ENCODE measurements at places on chromosomes 12 and 14. TPM values are rescaled to one million over a fixed set of nuclear protein-coding genes. Genes with fewer than 3 reads are reported as not detected.

DNA sequence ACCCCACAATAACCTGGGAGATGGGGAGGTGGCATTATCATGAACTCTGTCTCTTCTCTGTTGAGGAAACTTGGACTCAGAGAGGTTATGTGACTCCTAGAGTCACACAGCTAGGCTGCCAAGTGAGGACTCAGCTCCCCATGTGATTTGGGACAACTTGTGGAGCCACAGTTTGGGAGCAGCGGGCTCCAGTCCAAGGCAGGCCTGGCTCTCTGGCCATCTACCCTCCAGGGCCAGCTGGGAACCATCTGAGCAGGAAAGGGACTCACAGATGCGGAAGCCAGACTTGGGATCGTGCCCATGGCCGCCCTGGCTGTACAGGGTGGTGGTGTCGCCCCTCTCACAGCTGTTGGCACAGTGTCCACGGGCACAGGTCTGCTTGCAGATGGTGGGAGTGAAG is 59.1 kb downstream of the ISCA2 start:
- peaks cover 33% of the 10 kb centered on the region for H3K36me3 ChIP-seq

SP1 gene
- total RNA-seq: 50.6 TPM

- H3K27ac ChIP-seq: no peak overlapping the region
- no peaks in the 10 kb centered on the region for H3K36me3 ChIP-seq
- no peak overlapping the region for H3K4me3 ChIP-seq
- H3K27me3 ChIP-seq: no peaks in the 10 kb centered on the region
- H3K4me1 ChIP-seq: no peaks in the 10 kb centered on the region
- no peak for DNase-seq
Measured at GRCh38 chr14:57025456-57025855, 215.2 kb upstream of the OTX2 start.

GRCh38 chr12:11987901-11988300 is 82.8 kb upstream of the BCL2L14 start:
- DNase-seq: peak; percentile 52
- H3K4me1 ChIP-seq: no peaks in the 10 kb centered on the region

- peaks cover 31% of the 10 kb centered on the region for H3K36me3 ChIP-seq
- H3K4me1 ChIP-seq: no peaks in the 10 kb centered on the region
- DNase-seq: no peak
- H3K27ac ChIP-seq: no peak overlapping the region
Measured at GRCh38 chr14:71029236-71029781, 122.0 kb downstream of the PCNX1 start.

GRCh38 chr12:107533218-107533617 is 152.4 kb upstream of the PWP1 start:
- no peak for DNase-seq
- H3K27me3 ChIP-seq: no peaks in the 10 kb centered on the region
- no peaks in the 10 kb centered on the region for H3K36me3 ChIP-seq
- H3K4me1 ChIP-seq: no peaks in the 10 kb centered on the region
- no peak overlapping the region for H3K4me3 ChIP-seq

Measured in astrocyte (in vitro differentiated cells and primary cell).